ENCODE measurements at places on chromosomes 4 and X.

DNA sequence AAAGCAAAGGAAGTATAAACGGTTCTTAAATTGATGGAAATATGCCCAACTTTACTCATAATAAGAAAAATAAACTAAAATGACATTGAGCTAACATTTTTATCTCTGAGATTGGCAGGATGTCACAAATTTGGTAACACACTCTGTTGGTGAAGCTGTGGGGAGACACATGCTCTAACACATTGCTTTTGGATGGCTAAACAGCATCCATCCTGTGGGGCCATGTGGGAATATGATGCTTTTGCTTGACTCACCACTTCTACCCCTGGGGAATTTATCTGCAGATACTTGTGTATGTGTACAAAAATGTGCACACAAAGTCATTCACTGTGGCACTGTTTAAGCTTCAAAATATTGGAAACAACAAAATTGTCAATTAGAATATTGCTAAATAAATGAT, 100.2 kb downstream of the ANAPC4 start:
- DNase-seq = no peak

GRCh38 chrX:31112226-31112999, 40.6 kb upstream of the FTHL17 start:
- no peak for DNase-seq

DNA sequence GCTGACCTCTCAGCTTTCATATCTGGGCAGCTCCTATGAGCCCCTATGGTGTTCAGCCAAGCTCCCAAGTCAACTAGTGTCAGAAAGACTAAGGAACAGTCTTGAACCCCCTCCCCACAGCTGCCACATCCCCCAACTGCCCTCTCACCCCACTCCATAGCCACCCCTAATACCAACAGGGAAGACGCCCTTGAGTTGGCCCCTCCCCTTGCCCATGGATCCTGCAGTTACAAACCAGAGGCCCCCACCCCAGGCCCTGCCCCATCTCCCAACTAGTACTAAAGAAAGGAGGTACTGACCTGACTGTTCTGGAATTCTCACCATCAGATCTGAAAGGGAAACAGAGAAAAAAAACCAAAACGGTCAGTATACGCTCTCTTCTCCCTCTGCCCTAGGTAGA, 10.2 kb upstream of the IQSEC2 start:
- DNase-seq = no peak

GRCh38 chr4:26171941-26172340, 148.9 kb upstream of the RBPJ start:
- DNase-seq = no peak
